ENCODE measurements at places on chromosomes 2 and 18.

DNA sequence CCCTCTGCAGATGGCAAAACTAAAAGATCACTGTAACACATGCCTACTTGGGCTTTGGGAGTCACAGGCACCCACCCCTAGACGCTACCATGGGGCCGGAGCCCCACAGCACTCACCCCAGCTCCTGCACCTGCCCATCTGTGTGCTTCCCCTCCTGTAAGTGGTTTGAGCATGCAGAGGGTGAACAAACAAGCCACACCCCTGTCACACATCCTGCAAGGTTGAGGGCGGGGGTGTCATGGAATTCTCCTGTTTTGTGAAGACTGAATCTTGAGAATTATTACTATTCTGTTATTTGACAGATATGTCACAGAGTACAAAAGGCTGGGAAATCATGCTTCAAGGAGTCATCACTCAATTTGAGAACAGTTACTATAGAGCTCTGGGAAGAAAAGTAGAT, 60.9 kb downstream of the RFTN2 start:
- no peak for DNase-seq

DNA sequence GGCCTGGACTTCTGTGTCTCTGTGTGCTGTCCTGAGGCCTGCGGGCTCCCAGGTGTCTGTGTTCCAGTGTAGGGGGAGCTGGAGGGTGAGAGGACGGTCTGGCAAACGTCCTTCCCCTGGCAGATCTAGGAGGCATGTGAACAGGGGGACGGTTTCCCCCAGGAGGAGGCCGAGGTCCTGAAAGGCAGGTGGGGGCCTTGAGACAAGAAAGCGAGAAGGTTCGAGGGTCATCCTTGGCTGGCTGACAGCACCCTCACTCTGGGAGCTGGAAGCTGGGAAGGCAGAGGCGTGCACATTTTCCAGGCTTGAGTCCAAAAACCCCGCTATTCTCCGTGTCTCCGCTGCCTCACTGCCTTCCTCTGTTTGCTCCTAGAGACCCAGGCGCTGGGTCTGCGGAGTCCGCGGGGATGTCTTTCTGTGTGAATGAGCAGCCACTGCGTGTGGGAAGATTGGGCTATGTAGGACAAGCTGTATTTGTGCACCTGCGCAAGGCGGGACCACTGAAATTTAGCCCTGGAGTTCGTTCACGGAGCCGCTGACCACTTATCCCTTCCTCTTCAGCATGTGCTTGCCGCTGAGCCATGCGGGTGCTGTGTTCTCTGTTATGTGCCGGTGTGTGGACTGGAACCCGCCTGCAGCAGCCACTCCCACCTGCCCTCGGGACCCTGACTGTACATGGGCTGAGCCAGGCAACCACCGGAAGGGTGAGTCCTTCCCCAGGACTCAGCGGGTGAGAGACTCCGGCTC, 43.7 kb downstream of the TWIST2 start:
- no peak for DNase-seq

DNA sequence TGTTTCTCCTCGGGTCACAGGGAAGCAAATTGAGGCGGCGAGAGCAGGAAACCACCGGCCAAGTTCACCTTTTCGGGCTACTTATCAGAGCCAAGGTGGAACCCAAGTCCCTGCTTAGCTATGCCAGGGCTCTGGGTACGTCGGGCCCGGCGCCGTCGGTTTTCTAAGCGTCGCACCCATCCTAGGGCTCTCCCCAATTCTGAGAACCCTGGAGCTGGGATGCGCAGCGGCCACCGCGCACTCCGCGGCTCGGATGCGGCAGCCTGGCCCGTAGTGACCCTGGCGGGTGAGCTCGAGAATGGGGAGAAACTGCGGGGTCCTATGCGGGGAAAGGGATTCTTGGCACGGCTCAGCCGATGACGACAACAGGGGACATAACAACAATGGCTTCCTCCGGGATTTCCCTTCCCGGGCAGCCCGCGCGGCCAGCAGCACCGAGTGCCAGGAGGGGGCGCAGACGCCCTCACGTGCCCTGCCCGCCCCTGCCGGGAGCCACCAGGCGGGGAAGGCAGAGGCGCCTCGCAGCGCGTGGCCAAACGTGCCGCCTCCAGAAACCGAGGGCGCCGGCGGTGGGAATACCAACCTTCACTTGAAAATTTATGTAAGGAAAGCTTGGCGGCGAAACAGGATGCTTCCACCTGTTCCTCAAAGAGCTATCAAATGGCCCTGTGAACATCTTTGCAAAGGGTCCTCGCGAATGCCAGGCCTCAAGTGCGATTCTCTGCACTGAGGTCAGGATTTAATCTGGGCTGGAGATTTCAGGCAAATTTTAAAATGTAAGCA, 2.1 kb upstream of the SLC30A3 start:
- DNase-seq = peak; percentile 20

DNA sequence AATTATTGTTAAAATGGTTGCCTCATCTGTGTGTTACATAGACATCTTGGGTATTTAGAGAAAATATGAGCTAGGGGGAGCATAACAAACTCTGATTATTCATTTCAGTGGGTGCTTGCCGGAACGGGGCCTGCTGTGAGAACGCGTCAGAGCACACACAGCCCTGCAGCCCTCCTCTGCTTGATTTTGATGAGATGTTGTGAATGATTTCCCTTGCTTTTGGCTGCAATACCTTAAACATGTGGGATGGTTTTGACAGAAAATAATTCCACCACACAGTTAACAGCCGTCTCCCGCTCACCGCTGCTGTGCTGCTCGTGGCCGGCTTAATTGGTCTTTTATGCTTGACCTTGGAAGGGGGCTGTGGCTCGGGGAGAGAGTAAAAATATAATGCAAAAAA, 49.9 kb upstream of the TXNDC2 start:
- no peak for DNase-seq

DNA sequence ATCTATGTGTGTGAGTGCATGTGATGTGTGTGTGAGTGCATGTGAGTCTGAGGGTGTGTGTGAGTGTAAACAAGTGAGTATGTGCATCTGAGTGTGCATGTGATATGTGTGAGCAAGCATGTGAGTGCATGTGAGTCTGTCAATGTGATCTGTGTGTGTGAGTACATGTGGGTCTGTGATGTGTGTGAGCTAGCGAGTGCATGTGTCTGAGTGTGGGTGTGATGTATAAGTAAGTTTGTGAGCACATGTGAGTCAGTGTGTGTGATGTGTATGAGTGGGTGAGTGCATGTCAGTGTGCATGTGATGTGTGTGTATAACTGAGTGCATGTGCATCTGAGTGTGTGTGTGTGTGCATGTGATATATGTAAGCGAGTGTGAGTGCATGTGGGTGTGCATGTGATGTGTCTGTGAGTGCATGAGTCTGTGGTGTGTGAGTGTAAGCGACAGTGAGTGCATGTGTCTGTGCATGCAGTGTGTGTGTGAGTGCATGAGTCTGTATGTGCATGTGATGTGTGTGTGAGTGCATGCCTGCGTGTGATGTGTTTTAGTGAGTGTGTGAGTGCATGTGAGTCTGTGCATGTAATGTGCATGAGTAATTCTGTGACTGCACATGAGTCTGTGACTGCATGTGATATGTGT, 44.1 kb downstream of the COPS8 start:
- DNase-seq = no peak

- DNase-seq = no peak
These were observed 9.4 kb downstream of the CYP1B1 start for GRCh38 chr2:38066421-38067115.

- peak; percentile 40 for DNase-seq
These were observed 89.8 kb upstream of the TGIF1 start for GRCh38 chr18:3360211-3360610.

GRCh38 chr2:68726608-68727367, 7.8 kb upstream of the ARHGAP25 start:
- no peak for DNase-seq

GRCh38 chr2:39693245-39693644, 27.5 kb downstream of the TMEM178A start:
- DNase-seq = no peak

- no peak for DNase-seq
These were observed 41.6 kb downstream of the DHRS9 start for GRCh38 chr2:169110916-169111315.

DNA sequence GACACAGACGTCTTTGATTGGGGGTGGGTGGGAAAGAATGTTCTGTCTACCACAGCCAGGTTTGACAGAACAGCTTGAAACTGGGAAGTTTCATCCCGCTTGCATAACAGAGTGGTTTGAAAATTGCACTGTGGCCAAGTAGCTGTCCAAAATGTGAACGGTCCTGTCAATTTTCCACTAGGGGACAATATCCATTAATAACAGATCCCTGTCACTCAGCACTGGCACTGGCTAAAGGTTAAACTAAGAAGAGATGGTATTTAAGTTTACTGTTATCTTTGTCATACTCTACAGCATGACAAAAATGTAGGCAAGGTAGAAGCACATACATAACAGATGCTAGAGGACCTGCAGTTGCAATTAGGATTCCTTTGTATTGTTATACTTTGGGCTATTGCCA, 55.6 kb upstream of the ACMSD start:
- DNase-seq = no peak

DNA sequence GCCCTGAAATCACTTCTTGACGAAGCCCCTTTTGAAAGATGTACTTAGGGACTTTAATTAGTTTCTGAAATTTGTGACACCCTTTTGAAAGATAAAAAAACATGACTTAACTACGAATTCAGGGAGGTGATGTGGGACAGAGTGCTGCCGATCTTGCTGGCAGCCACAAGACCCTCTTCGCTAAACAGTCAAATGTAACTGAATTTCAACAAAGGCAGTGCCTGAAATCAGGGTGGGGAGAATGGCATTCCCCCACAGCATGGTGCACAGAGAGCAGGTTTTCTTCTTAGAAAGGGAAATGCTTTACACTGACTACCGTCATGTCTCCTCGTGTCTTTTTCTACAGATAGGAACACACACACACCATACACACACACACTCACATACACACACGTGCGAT, 640.2 kb upstream of the POU3F3 start:
- no peak for DNase-seq

GRCh38 chr2:176162911-176163671, 6.0 kb downstream of the HOXD3 start:
- DNase-seq = no peak

GRCh38 chr2:216426166-216426777, 14.0 kb downstream of the SMARCAL1 start:
- DNase-seq = no peak

- DNase-seq = no peak
These were observed 83.2 kb downstream of the ITGA4 start for GRCh38 chr2:181540421-181540820.

GRCh38 chr2:160394153-160394552, 99.5 kb downstream of the RBMS1 start:
- DNase-seq = no peak

- no peak for DNase-seq
These were observed 155.7 kb downstream of the ALK start for GRCh38 chr2:29765721-29766120.

GRCh38 chr2:217741381-217741955, 261.3 kb downstream of the TNS1 start:
- no peak for DNase-seq

DNA sequence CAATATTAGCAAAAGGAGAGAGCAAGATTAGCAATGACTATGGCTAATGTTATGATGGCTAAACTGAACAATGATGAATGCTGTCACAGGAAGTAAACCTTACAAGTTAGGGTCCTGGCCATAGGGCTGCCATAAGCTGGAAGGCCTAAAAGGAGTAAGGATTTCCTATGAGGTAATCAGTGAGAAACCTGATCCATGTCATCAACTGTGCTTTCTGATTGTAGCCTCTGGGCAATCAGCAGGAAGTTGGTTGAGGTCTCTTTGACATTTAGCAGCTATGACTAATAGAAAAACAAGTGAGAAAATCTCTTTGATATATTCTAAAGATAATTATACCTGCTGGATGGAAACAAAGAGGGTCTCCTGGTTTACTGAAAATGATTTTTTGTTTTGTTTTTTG, 193.0 kb downstream of the RAB3GAP1 start:
- no peak for DNase-seq

DNA sequence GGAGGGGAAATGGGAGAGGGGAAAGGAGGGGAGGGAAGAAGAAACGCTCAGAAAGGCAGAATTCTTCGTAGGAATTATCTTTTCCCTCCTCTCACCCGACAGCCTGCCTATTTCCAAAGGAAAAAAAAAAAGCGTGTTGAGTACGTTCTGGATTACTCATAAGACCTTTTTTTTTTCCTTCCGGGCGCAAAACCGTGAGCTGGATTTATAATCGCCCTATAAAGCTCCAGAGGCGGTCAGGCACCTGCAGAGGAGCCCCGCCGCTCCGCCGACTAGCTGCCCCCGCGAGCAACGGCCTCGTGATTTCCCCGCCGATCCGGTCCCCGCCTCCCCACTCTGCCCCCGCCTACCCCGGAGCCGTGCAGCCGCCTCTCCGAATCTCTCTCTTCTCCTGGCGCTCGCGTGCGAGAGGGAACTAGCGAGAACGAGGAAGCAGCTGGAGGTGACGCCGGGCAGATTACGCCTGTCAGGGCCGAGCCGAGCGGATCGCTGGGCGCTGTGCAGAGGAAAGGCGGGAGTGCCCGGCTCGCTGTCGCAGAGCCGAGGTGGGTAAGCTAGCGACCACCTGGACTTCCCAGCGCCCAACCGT, at the start of gene GAD1:
Gene GAD1 (plus strand): TSS at position 384 of the 589 bp plus-strand sequence. CDS start 1,705 bp downstream, outside the sequence.
- DNase-seq = peak; percentile 38

- no peak for DNase-seq
These were observed 458.7 kb upstream of the ID2 start for GRCh38 chr2:8222979-8223694.

- DNase-seq = no peak
These were observed 35.1 kb downstream of the EHD3 start for GRCh38 chr2:31269087-31269486.

DNA sequence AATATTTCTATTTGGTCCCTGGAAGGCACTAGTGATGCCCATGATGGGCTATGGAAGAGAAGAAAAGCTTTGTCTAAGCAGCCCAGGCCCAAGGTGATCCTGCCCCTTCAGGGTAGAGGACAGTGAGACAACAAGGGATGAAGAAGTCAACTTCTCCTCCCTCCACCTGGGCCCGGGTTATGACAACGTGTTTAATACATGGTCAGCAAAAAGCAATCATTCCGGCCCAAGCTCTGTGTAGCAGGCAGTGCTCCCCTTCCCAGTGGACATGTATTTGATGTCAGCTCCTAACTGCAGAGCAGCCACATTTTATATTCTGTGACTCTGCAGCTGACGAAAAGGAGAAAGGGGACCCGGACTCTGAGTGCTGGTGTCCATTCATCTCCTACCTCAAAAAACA, 67.2 kb upstream of the MFF start:
- no peak for DNase-seq

DNA sequence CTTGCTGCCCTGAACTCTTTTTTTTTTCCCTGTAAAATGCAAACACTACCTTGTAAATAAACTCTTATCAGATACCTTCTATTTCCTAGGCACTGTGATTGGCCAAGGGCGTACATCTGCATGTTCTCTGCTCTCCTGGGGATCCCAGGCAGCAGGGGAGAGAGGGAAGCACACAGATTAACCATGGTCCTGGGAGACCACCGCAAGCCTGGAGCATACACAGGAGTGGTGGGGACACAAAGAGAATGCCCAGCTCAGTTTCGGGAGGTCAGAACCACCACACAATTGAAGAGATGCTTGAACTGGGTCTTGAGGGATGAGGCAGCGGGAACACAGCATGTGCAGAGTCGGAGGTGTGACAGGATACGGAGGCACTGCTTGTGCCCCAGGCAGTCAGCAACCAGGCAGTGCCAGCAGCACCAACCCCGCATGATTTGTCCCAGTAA, 2.1 kb downstream of the GREB1 start:
- DNase-seq = no peak

GRCh38 chr2:239298116-239298804, 102.6 kb downstream of the HDAC4 start:
- DNase-seq = no peak

All from hippocampal formation (tissue), 2 donors.